ENCODE measurements at places on chromosomes 5 and 9.

GRCh38 chr5:109878887-109879286 is 189.2 kb downstream of the MAN2A1 start:
- DNase-seq = no peak

DNA sequence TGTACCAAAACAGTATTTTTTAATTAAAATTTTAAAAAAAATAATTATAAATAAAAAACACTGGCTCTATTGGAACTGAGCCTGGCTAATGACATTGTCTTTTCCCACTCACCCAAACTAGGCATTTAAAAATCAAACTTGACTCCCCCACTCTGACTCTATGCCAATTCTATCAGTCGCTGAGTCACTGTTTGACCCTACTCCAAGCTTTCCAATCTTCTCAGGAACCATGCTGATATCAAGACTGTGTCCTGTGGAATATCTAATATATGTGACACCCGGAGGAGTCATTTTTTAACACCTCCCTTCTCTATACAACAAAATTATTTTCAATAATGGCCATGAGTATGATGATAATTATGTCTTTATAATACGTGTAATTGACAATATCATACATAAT is 171.6 kb upstream of the RASEF start:
- DNase-seq = no peak

- peak; percentile 18 for DNase-seq
These were observed 207.1 kb downstream of the DCP2 start for GRCh38 chr5:113183694-113184093.

- DNase-seq = no peak
These were observed 8.4 kb upstream of the IL6ST start for GRCh38 chr5:56003179-56003578.

GRCh38 chr9:125749951-125750626 is 2.9 kb downstream of the PBX3 start:
- DNase-seq = no peak

DNA sequence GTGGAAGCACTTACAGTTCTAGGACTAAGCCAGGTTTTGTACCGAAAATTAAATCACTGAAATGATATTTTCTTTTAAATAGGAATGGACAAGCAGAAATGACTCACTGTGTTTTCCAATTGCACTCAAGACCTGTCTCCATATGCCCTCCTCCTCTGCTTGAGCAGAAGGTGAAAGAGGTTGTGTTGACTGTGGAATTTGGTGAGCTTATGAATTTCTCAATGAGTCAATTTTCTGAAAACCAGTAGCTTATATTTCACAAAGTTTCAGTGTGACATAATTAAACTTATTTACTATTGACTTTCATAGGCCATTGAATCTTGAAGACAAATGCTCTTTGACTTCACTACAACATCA is 249.9 kb downstream of the NPR3 start:
- DNase-seq = no peak
